ENCODE measurements at places on chromosomes 5 and 9. TPM values are rescaled to one million over a fixed set of nuclear protein-coding genes. Genes with fewer than 3 reads are reported as not detected.

DNA sequence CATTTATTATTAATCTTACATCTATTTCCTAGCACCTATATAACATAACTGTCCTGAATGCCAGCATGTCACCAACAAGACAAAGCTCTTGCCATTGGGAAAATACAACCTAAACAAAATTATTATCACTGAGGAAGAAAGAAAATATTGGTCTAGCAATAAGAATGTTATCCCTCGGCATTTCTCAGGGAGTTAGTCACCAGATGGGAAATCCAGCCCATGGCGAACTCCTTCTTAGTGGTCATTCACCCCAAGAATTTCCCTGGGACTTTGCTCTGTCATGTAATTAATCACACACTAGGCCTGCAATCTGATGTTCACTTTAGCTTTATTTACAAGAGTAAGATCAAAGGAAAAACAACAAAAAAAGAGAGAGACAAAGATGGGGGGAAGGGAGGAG is 56.1 kb upstream of the TAS2R1 start:
- no peak for DNase-seq

The PCDHA11 gene
- not detected for total RNA-seq

DNA sequence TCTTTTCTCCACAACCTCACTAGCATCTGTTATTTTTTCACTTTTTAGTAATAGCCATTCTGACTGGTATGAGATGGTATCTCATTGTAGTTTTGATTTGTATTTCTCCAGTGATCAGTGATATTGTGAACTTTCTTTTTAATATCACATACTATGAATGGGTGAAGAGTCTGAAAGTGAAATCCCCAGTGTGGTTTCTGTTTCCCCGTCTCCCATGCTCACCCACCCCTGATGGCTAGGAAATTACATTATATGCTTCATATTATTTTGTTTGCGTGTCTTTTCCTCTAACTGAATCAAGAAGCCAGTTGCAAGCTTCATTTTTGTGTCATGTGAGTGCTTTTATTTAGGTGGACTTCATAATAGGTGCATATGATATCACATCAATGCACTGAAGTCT is 171.1 kb downstream of the ARHGAP26 start:
- DNase-seq, result no peak

GRCh38 chr5:79982136-79982535 is 8.9 kb downstream of the MTX3 start:
- no peak for DNase-seq

DNA sequence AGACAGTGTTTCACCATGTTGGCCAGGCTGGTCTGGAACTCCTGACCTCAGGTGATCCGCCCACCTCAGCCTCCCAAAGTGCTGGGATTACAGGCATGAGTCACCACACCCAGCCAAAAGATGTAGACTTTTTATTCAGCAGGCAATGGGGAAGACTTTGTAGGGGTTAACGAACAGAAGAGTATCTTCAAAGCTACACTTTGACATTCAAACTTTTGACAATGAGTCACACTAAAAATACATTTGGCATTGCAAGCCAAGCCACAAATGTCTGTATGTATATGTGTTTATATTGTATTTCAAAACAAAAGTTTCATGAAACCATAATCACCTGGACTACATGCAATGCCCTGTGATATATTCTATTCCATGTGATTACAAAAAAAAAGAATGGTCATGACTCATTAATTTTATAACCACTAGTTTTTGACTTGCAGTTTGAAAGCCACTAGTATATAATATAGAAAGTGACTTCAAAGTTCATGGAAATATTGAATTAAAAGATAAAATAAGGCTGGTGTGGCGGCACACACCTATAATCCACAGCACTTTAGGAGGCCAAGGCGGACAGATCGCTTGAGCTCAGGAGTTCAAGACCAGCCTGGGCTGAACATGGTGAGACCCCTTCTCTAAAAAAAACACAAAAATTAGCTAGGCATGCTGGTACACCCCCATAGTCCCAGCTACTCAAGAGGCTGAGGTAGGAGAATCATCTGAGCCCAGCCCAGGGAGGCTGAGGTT is 8.3 kb downstream of the DIMT1 start:
- no peak for DNase-seq

DNA sequence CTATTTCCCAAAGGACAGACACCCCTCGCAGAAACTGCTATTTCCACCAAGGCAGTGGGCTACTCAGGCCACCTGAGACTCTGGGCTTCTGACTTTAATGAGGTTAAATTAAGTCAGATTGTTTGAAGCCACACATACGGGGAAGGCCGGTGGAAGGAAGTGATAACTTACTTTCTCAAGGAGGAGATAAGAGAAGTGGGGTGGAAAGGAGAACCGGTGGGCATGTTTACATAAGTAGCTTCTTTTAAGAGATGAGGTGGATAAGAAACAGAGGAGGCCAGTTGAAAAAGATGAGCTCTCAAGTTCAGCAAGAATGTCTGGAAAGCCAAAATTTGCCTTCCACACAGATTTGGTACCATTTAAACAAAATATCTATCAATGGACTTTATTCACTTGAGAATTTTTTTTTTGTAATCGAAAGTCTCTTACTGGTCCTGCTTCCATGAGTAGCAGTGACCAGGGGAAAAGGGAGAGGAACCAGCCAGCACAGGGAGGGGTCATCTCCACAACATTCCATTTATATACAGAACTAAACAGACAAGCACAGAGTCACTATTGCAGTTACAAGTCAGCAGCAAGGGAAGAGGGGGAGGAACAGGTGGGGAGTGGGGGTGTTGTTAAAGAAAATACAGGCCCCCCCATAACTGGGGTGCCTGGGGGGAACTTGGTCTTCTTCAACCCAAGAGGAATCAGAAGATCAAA is 20.0 kb downstream of the CCDC125 start:
- no peak for DNase-seq

The ECM2 gene
- not detected for total RNA-seq

DNA sequence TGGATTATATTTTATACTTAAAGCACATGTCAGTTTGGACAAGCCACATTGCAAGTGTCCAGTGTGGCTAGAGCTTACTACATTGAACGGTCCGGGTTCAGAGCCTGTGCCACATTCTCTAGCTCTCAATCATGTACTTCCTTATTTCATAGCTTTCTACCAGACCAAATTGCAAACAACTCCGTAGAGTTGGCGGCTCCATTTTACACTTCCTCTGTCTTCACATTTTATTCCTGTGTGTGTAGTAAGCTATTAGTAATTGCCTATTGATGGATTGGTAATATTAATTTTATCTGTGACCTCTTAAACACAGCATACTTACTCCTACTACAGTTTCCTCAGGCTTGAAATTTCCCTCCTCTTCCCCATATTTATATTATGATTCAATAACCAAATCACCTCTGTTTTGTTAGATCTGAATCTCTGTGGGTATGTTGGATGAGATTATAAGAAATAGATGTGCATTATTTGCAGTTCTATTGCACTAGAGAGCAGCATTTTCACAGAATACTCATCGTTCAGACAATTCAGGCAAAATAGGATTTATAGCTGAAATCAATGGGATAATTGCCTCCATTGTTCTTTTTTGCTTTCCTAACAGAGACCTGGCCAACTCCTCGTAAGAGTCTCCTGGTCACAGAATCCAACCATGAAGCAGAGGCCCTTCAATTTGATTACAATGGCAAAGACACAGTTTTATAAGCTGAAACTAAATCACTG is 29.0 kb upstream of the C9orf72 start:
- no peak for DNase-seq

The C5orf22 gene
- 24.9 TPM for total RNA-seq

DNA sequence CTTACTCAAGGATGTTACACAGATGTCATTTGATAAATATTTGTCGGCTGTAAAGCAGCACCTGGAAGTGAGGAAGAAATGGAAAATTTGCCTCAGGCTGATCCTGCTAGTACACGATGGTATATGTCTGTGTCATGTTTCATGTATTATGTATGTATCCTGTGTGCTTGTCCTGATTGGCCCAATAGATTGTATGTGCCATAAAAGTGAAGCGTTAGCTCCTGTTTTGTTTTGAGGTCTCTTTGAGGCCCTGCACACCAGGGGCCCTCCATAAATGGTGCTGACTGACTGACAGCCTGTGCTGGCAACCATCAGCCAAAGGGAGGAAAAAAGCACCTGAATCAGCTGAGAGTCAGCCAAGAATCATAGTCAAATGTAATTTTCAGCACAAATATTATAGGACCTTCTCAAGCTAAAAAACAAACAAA is 11.8 kb upstream of the LNPEP start:
- DNase-seq, result no peak

GRCh38 chr9:12464910-12465512 is 228.2 kb upstream of the TYRP1 start:
- DNase-seq, result peak; percentile 30

DNA sequence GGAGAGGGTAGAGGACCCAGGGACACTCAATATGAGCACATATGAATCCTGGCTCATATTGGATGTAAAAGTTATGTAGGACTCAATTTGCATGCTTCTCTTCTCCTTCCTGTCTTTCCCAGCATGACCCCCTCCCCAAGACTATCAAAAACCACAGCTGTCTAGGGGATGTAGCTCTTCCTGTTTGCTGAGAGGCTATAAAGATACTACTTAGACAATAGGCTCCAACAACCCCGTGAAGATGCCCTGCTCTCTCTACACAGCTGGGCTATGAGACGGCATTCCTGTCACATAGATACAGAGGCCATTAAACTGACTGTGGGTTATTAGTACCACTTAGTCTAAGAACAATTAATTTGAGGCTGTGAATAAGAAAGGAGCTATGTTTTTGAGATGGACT is 56.5 kb upstream of the PCSK1 start:
- DNase-seq, result no peak

DNA sequence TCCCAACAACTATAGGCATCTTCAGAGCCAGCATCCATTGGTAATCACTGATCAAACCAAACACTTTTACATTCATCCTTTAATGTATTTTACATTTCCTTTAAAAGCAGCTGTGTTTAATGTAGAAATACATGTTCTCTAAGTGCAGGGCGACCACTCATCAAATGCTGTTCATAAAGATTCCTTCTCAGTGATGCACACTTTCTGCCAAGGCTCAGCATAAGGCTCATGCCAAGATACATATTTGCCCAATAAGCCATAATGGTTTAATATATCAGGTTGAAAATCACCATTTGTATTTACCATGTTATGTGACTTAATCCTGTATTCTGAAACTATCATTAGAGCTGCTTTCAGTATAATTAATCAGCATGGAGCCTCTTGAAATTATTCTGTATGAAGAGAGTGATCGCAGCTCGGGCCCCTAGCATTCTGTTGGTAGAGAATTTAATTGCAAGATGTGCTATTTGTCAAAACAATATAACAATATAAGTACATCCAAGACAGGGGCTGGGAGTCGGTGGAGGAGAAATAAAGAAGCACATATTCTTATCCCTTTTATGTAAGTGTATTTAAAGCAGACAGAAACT is 267.5 kb downstream of the EBF1 start:
- DNase-seq, result no peak

DNA sequence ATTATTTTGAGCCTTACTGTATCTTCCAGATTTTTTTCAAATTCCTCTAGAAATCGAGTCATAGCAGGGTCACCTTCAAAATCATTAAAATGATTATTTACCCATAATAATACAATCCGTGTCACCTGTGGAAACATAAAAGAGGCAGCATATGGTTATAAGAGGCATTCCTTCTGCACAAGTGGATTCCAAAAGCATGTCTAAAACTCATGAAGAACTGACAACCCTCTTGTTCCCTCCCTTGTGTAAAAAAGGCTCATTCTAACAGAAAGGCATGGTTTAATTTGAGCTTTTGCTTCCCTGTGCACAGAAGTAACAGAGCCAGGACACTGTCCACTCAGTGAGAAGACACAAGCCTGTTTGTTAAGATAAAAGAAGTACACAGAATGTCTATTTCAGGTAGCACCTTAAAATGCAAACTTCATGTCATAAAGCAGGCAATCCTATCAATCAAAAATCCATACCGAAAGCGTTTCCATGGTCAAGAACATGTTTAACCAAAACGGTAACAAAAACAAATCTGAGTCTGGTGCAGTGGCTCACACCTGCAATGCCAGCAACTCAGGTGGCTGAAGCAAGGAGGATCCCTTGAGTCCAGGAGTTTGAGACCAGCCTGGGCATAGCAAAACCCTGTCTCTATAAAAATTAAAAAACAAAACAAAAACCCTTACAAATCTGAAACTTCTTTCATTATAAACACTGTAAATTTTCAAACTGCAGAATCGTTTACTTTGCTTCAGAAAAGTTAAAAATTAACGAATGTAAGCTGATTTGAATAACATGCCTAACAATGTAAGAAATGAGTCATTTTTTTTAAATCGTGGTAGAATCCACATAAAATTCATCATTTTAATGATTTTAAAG is 139.3 kb downstream of the RAPGEF6 start:
- DNase-seq, result no peak

GRCh38 chr5:160209917-160210316 is 19.4 kb upstream of the FABP6 start:
- no peak for DNase-seq

The DAB2 gene
- 0.14 TPM for total RNA-seq

The CDKN2A gene
- not detected for total RNA-seq

GRCh38 chr5:162657076-162657475 is 589.5 kb downstream of the GABRG2 start:
- DNase-seq, result no peak

DNA sequence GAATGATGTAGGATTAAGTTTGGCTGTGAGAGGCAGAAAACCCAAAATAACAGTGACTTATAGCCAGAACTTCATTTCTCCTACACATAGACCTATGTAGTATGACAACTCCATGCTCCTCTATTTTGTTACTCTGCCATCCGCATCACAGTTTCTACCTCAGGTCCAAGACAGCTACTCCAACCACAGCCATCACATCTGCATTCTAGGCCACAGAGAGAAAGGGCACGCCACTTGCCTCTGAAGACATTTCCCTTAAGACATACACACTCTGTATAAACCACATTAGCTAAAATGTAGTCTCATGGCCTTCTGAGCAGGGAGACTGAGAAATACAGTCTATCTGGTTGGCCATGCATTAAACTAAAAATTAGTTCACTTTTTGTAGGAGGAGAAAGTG is 10.0 kb downstream of the SPINK4 start:
- no peak for DNase-seq

DNA sequence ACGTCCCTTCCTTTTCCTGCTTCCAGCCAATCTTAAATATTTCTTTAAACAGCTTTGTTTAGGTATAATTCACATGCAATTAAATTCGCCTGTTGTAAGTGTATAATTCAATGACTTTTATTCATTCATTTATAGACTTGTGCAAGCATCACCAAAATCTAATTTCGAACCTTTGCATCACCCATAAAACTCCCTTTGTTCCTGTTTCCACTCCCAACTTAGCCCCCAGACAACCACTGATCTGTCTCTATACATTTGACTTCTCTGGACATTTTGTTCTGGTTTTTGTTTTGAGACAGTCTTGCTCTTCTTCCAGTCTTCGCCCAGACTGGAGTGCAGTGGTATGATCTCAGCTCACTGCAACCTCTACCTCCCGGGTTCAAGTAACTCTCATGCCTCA is 71.5 kb downstream of the NR6A1 start:
- no peak for DNase-seq

The FOXD1 gene
- 15.6 TPM for total RNA-seq
